Activated naive CD8-positive, alpha-beta T cell treated with anti-CD3 and anti-CD28 coated beads for 36 hours (primary cell): ENCODE measurements at places on chromosomes 6 and 20. TPM values are rescaled to one million over a fixed set of nuclear protein-coding genes. Genes with fewer than 3 reads are reported as not detected.

MATN4 gene
- 0.64 TPM for total RNA-seq

MUCL3 gene
- total RNA-seq: not detected

SNX21 gene
- total RNA-seq: 1.5 TPM

GJA1 gene
- 0.24 TPM for total RNA-seq

SYTL3 gene
- total RNA-seq: 101 TPM

HLA-DQB1 gene
- total RNA-seq: 13.9 TPM

HBS1L gene
- total RNA-seq: 151 TPM

COX4I2 gene
- not detected for total RNA-seq

PRICKLE4 gene
- total RNA-seq: not detected

- no peak overlapping the region for H3K27ac ChIP-seq
- no peak overlapping the region for H3K4me3 ChIP-seq
- H3K27me3 ChIP-seq: no peaks in the 10 kb centered on the region
- H3K4me1 ChIP-seq: peaks cover 41% of the 10 kb centered on the region
Observed at GRCh38 chr6:11315743-11316437, 83.4 kb upstream of the NEDD9 start.

DNA sequence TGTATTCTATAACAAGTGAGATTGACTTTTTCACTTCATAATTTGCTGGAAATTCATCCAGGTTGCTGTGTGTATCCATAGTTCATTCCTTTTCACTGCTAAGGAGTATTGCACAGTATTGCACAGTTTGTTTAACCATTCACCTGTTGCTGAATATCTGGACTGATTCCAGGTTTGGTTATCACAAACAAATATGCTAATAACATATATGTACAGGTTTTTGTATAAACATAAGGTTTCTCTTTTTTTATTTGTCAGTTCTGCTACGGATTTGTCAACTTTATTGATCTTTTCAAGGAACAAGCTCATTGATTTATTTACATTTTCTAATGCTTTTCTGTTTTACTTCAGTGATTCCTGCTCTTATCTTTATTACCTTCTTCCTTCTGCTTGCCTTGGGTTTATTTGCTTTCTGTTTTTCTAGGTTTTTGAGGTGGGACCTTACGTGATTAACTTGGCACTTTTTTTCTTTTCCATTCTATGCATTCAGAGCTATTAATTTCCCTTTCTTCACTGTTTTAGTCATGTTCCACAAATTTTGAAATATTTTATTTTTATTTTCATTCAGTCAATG is 117.0 kb upstream of the OGFRL1 start:
- no peaks in the 10 kb centered on the region for H3K36me3 ChIP-seq
- H3K27ac ChIP-seq: no peak overlapping the region
- H3K27me3 ChIP-seq: peaks cover 10% of the 10 kb centered on the region
- no peaks in the 10 kb centered on the region for H3K4me1 ChIP-seq
- DNase-seq: no peak
- H3K4me3 ChIP-seq: no peak overlapping the region

DNA sequence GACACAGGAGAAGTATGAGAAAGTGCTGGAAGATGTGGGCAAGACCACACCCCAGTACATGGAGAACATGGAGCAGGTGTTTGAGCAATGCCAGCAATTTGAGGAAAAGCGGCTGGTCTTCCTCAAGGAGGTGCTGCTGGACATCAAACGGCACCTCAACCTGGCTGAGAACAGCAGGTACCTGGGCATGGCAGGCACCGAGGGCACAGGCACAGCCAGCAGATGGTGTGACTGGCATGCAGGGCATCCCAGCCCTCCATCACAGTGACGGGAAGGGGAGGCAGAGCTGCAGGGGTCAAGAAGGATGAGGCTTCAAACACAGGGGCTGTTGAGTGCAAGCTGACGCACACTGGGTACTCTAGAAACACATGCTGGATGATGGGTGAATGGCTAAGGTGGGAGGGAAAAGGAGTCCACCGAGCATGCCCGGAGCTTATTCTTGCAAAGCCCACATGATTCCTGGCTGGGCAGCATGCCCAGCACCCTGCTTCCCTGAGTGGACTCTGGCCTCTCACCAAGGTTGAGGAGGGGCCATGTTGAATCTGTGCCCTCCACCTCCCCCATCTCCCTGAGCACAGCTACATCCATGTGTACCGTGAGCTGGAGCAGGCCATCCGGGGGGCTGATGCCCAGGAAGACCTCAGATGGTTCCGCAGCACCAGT is 26.3 kb downstream of the SPDEF start:
- H3K27ac ChIP-seq: no peak overlapping the region
- H3K36me3 ChIP-seq: no peaks in the 10 kb centered on the region
- H3K4me3 ChIP-seq: no peak overlapping the region
- peaks cover 1% of the 10 kb centered on the region for H3K4me1 ChIP-seq

DNA sequence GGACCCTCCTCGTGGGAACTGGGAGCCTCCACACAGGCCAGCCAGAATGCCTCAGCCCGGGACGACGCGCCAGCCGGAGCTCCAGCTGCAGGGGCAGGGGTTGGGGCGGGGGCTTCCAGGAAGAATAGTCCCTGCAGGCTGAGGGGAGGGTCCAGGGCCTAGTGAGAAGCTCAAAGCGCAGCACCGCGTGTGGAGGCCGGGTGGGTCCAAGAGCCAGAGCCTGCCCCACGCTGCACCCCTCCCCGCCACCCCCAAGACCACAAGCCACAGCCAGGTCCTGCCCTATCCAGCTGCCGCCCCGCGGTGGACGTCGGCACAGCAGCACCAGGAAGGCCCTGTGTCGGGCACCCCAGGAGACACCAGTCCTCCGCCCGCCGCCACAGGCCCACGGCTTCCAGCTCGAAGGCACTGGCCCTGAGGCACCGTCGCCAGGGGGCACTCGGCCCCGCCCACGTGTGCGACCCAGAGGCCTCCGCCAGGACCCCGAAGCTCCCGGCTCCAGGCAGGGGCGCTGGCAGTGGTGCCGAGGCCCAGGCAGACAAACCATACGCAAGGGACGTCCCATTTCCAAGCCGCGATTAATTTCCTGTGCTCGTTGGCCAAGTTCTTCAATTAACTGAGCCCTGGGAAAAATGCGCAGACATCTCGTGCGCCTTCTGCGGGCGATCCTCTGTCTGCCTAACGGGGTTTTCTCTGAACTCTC is 19.5 kb downstream of the KCNQ2 start:
- peaks cover 33% of the 10 kb centered on the region for H3K27me3 ChIP-seq
- no peaks in the 10 kb centered on the region for H3K36me3 ChIP-seq
- no peak overlapping the region for H3K4me3 ChIP-seq
- no peak overlapping the region for H3K27ac ChIP-seq

DNA sequence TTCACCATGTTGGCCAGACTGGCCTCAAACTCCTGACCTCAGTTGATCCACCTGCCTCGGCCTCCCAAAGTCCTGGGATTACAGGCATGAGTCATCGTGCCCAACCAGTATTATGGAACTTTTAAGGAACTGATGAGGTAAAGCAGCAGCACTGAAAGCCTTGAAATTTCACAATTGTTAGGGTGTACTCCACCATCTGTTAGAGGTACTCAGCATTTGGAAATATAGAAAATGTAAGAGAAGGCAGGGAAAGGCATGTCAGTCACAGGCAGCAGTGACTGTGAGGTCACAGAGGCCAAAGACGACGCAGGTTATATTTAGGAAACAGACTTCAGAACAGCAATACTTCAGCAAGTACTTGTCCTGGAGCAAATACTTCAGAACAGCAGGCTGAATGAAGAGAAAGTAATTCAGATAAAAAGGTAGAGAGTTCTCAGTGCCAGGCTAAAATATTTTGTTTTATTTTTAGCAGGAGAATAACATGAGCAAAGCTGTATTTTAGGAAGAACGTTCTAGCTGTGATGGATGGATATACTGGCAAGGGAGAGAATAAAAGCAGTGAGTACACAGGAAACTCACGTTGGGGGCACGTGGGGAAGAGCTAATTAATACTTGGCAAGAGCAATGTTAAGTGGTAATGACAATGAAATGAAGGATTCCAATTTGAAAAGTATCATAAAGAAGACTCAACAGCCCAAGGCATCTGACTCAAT is 67.2 kb downstream of the DTNBP1 start:
- no peak for DNase-seq
- H3K36me3 ChIP-seq: peaks cover 14% of the 10 kb centered on the region
- H3K27ac ChIP-seq: no peak overlapping the region
- no peaks in the 10 kb centered on the region for H3K27me3 ChIP-seq

DNA sequence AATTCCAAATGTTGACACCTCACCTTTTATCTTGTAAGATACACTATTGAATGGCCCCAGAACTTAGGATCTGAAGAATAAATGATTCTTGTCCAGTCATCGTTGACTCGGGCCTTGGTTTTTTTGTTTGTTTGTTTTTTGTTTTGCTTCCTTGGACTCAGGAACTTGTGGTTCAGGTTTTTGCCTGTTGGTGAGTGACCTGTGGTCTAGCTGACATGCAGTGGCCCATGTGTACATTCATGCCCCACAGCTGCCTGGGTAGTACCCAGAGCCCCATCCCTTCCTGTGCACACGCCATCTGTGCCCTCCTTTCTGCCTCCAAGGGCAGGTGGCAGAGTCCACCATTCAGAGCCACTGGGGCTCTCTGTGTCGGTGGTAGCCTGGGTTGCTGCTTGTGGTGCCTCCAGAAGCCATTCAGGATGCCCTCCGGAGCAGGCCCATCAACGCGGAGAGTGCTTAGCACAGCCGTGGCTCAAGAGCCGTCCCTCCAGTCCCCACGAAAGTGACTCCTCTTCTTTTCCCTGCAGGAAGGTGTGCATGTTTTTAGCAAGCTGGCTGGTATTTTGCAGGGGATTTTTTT is 85.9 kb downstream of the SYNJ2 start:
- H3K27ac ChIP-seq: no peak overlapping the region
- DNase-seq: no peak
- no peaks in the 10 kb centered on the region for H3K27me3 ChIP-seq

GRCh38 chr6:162416831-162417537 is 310.6 kb downstream of the PRKN start:
- no peak for DNase-seq
- H3K36me3 ChIP-seq: peaks cover 3% of the 10 kb centered on the region
- H3K27ac ChIP-seq: no peak overlapping the region
- no peaks in the 10 kb centered on the region for H3K27me3 ChIP-seq
- no peaks in the 10 kb centered on the region for H3K4me1 ChIP-seq
- no peak overlapping the region for H3K4me3 ChIP-seq

DNA sequence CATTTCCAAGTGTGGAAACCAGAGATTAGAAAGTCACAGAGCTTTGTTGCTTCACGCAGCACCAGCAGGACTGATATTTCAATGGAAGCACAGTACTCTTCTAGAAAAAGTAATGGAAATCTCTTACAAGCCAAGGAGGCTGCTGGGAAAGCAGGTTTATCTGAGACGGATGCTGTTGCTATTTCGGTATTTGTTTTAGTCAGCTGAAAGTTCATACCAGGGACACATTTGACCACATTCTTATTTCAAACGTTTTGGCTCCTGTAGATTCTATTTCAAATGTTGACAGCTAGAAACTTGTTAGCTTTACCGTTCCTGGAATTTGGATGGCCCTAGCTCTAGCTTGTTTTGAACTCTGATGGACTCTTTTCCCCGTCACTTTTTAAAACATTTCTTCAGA is 3.7 kb upstream of the TMEM242 start:
- peaks cover 21% of the 10 kb centered on the region for H3K4me1 ChIP-seq
- no peak overlapping the region for H3K27ac ChIP-seq
- peaks cover 54% of the 10 kb centered on the region for H3K27me3 ChIP-seq
- H3K4me3 ChIP-seq: no peak overlapping the region
- no peak for DNase-seq

DNA sequence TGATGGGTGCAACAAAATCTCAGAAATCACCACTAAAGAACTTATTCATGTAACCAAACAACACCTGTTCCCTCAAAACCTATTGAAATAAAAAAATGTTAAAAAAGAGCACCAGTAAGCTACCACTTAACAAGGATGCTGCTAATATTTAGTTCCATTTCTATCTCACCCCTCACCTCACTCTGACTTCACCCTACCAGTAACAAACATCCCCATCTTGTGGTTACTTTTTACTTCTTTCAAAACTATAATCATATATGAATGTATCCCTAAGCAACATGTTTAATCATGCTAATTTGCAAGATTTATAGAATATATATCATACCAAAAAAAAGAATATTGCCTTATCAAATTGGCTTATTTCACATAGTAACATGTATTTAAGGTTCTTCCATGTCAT is 27.4 kb upstream of the SLC24A3 start:
- no peak for DNase-seq
- H3K27ac ChIP-seq: no peak overlapping the region
- H3K27me3 ChIP-seq: peaks cover 3% of the 10 kb centered on the region
- H3K4me1 ChIP-seq: no peaks in the 10 kb centered on the region
- H3K4me3 ChIP-seq: no peak overlapping the region

DNA sequence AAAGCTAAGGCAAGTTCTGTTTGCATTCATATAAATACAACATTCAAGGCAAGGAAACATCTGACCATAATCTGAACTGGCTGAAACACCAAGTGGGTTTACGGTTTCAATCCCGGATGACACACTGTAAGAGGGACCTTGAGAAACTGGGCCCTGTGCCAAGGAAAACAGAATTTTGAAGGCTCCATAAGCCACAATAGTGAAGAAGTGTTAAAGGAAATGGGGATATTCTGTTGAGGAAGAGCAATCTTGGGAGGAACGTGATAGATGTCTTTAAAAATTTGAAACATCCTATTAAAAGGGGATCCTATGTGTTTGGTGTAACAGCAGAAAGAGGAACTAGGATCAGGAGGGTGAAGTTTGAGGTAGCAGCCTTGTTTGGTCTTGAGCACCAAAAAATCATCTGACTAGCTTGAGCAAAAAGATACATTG is 82.4 kb upstream of the TAB2 start:
- DNase-seq: no peak
- H3K4me1 ChIP-seq: peaks cover 46% of the 10 kb centered on the region
- peak overlapping the region; percentile 97 for H3K27ac ChIP-seq
- peaks cover 29% of the 10 kb centered on the region for H3K36me3 ChIP-seq
- H3K27me3 ChIP-seq: no peaks in the 10 kb centered on the region
- H3K4me3 ChIP-seq: peak overlapping the region; percentile 69

- DNase-seq: no peak
- no peaks in the 10 kb centered on the region for H3K4me1 ChIP-seq
- H3K27ac ChIP-seq: no peak overlapping the region
- H3K36me3 ChIP-seq: peaks cover 4% of the 10 kb centered on the region
- H3K4me3 ChIP-seq: no peak overlapping the region
- H3K27me3 ChIP-seq: no peaks in the 10 kb centered on the region
Observed at GRCh38 chr6:35024551-35025054, 116.5 kb downstream of the TCP11 start.

GRCh38 chr20:21505810-21506530 is 7.9 kb downstream of the NKX2-2 start:
- H3K4me1 ChIP-seq: peaks cover 22% of the 10 kb centered on the region
- peak; percentile 81 for DNase-seq
- H3K4me3 ChIP-seq: peak overlapping the region; percentile 68
- H3K27ac ChIP-seq: no peak overlapping the region
- no peaks in the 10 kb centered on the region for H3K36me3 ChIP-seq
